ENCODE measurements at places on chromosomes 1 and 21.

GRCh38 chr1:89042491-89042890 lies 19.8 kb upstream of the GBP3 start:
- DNase-seq = no peak

- DNase-seq = no peak
Measured at GRCh38 chr1:110673805-110674336, 869 bp downstream of the KCNA3 start.

- DNase-seq = no peak
Measured at GRCh38 chr1:9892563-9893528, 17.2 kb downstream of the CTNNBIP1 start.

DNA sequence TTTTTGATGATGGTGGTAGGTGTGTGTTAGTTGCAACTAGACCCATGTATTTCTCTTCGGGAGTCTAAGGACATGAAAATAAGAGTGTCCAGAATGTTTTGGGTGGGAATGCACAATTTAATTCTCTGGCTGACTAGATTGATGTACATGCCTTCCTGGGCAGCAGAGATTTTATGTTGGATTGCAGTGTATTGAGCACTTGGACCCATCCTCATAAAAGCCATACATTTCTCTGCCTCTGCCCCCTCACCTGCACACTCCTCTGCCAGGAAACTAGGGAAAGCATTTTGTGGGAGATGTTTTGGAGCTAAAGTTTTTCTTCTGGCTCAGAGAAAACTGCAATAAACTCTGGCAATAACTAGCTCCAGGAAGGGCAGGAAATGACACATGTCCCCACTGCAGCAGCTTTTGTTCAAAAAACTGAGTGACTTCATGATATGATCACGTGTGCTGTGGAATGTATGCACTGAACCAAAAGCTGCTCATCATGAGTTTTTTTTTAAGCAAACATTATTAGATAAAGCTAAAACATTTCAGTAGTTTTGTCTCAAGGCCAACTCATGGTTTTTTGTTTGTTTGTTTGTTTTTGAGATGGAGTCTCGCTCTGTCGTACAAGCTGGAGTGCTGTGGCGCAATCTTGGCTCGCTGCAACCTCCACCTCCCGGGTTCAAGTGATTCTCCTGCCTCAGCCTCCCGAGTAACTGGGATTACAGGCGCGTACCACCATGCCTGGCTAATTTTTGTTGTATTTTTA lies 17.6 kb downstream of the RIT1 start:
- no peak for DNase-seq

- no peak for DNase-seq
Measured at GRCh38 chr1:205998457-205999241, 4.5 kb downstream of the RAB7B start.

DNA sequence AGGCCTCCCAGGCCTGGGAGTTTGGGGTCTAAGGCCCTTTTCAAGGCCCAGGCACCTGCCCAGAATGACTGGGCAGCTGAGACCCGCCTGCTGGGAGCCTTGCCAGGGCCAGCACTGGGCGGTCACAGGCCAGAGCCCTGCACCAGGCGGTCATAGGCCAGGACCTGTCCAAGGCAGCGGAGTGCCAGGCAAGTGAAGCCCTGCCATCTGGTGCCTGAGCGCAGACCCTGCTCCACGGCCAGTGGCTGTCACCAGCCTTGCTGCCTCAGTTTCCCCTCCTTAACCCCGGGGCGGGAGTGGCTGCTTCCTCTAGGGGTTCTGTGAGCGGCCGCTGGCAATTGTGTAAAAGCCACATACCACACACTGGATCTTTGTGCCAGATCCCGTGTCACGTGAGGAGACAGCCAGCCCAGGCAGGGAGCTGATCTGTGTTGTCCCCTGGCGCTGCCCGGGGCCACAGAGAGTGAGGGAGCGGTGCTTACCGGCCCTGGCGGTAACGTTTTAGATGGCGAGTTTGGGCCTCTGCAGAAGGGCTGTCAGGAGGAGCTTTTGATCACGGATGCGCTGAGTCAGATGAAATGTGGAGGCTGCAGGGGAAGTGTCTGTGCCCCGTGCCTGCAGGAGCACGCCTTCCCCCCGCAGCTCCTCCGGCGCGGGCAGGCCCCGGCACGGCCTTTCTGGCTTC lies 4.6 kb downstream of the COL18A1 start:
- DNase-seq = no peak

DNA sequence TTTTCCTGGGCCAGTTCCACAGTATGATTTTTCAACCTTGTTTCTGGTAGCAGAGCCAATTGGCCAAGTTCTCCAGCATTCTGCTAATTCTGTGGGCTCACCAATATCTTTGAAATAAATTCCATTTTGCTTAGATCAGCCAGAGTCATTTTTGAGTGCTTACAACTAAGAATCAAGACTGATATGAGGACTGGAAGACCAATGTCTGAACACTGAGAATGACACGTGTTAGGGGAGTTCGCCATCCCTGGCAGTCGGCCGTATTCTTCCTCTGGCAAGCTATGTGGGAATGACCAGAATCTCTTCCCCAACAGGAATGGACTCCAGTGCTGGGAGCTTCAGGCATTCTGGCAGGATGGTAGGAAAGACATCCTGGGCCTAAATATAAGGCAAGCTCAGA lies 4.9 kb upstream of the TENT5C start:
- no peak for DNase-seq

DNA sequence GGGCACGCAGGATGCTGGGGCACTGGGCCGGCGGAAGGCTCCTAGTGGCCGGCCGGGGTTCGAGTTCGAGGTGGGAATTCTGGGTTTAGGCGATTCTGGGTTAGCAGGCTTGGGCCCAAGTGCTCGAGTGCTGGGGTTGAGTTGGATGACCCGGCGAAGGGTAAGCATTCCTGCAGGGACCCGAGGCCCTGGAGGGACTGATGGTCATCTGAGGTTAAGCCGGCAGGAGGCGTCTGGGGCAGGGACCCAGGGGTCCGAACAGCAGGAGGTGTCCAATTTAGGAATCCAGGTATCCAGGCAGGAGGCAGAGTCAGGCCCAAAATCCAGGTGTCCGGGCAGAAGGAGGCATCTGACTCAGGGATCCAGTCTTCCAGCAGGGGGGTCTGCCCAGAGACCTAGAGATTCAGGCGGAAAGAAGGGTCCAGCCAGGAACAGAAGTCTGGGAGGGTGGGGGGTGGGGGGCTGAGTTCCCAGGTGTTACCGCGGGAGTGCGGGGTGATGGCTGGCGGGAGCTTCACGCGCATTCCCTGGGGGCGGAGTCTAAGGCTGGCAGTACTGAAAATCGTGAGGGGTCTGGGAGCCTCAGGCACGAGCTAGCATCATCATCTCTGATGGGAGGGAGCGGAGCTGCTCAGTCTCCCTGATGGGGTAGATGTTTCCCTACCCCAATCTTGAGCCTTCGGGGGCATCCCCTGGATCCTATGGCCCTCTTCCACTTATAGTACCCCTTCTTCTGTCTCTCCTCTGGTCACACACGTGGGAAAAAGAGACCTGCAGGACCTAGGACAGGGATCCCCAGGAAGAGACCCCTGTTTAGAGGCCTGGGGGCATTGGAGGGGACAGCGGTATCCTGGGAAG lies 585 bp downstream of the GPR3 start:
- no peak for DNase-seq

- DNase-seq = no peak
Measured at GRCh38 chr1:38712046-38712445, 147.5 kb downstream of the RRAGC start.

DNA sequence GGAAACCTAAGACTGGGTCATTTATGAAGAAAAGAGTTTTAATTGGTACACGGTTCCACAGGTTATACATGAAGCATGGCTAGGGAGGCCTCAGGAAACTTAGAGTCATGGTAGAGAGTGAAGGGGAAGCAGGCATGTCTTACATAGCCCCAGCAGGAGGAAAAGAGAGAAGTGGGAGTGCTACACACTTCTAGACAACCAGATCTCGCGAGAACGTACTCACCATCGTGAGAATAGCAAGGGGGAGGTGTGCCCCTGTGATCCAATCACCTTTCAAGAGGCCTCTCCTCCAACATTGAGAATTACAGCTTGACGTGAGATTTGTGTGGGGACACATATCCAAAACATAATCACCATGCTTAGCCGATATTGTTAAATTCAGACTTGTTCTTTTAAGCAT lies 62.8 kb downstream of the DYRK1A start:
- DNase-seq = no peak

- no peak for DNase-seq
Measured at GRCh38 chr1:186985889-186986491, 157.2 kb downstream of the PLA2G4A start.

DNA sequence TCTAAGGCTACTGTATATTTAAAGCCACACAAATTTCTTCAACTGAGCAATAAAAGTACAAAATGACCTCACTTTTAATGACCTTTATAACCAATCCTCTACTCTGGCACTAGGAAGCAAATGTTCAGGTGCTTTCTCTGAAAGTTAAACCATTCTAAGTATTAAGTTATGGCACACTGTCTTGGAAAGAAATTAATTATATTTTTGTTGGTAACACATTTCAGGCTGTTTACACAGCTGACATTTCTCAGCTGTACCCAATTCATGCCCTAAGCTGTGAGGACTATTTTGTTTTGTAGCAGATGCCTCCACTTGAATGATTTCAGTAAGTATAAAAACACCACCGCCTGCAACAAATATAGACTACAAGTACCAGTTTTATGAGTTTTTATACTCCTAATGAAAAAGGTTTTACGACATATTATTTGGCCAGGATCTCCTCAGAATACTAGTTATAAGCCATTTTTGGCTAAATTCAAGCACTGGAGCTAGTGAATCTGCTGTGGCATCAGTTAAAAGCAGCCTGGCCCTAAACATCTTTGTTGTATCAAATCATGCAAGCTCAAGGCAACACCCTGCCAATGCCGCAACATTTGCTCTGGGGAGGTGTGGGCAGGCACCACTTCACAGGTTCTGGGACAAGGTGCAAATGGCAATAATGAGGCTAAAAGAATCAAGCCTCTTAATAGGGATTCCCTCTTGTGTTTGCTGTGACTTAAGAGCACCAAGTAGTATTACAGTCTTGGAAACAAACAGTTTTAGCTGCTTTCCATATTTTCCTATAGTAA lies 228.4 kb upstream of the DMRTA2 start:
- no peak for DNase-seq

GRCh38 chr1:176529395-176530090 lies 66.6 kb downstream of the PAPPA2 start:
- DNase-seq = no peak

DNA sequence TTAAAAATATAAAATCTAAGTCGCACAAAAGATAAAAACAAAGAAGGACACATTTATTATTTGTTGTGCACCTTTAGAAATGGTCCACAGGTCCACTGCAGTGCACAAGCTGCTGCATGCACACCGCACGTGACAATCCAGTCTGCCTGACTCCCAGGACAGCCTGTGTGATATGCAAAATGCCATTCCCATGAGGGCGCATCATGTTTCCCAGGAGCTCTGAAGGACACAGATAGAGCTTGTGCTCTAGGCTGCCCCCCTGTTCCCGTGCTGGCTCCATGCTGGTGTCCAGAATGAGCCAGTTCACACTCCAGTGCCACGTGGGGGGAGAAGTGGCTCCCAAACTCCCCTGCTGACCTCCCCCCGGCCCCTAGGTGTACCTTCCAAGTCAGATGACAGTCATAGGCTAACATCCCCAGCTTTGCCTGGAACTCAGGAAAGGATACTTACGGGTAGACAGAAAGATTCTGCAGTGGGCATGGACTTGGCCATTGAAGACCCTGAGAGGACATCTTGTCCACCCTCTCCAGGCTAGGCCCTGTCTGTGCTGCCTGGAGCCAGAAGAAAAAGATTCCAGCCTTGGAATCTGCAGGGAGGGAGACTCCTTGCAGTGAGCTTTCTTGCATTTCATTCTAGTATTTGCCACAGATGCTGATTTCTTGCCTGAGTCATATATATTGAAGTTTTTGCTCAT lies 26.3 kb downstream of the RAB7B start:
- peak; percentile 81 for DNase-seq

DNA sequence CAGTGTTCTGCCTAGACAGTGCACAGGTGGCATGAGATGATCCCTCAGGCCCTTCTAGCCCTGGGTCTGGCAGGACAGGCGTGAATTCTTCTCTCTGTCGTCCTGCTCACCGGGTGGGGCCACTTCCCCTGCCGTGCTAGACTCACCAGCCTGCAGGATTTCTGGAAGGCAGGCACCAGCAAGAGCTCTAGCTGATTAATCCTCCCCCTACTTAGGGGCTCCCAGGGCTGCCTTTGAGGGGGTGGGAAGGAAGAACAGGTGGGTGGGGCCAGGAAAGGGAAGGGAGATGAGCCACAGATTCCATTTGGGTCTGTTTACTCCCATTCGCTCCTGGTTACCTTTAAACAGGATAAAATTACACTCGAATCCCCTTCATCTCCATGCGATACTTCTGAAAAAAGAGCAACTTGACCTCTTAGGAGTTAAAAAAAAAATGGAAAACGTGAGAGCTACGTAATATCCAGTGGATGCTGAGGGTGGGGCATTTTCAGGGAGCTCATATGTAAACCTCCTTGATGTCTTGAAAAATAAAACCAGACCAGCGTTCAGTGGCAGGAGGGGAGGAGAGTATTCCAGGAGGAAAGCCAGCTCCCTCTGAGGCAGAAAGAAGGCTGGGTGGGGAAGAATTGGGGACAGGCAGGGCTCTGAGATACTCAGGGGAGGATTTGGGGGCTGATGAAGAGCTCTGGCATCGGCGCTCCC lies 665.5 kb downstream of the PTPRU start:
- DNase-seq = no peak

- no peak for DNase-seq
Measured at GRCh38 chr1:71618191-71618590, 537.4 kb upstream of the ZRANB2 start.

- DNase-seq = no peak
Measured at GRCh38 chr1:202671399-202671798, 38.9 kb downstream of the SYT2 start.

DNA sequence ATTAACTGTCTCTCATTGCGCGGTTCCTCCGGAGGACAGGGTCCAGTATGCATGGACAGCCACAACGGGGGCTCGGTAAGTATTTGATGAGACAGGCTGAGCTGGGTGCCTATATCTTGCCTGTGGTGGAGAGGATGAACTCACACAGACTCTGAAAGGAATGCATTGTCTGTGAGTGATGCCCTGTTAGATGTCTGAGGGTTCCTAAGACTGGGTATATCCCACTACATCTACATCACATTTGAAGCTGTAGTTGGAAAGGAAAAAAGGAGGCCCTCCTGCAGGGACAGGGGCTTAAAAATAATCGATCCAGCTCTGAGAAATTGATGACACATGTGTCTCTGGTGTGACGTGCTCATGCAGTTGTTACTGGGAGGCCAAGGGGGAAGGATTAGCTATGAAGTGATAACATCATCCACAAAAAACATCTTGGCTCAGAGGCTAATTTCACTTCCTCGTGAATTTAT lies 1.9 kb downstream of the ADARB1 start:
- DNase-seq = no peak

GRCh38 chr1:19338323-19338762 lies 26.2 kb downstream of the SLC66A1 start:
- no peak for DNase-seq
